ENCODE measurements at places on chromosomes 11 and 22.

DNA sequence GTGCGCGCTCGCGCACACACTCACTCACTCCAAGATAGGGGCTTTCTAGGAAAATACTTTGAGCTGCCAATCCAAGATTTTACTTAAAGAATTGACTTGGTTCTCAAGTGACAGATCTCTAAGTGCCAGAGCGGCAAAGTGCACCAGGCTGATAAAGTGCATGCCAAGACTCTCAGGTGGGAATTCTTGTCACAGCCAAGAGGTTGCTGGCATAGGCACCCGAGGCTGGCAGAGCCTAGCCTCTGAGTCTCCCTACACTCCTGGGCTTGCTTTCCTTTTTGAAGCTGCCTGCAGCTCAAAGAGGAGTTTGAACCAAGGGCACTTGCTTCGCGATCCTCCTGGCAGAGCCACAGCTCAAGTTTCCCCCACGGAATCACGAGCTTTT lies 2.5 kb upstream of the ADM start:
- DNase-seq = no peak

GRCh38 chr11:31262761-31263160 lies 106.8 kb downstream of the DCDC1 start:
- DNase-seq = no peak

DNA sequence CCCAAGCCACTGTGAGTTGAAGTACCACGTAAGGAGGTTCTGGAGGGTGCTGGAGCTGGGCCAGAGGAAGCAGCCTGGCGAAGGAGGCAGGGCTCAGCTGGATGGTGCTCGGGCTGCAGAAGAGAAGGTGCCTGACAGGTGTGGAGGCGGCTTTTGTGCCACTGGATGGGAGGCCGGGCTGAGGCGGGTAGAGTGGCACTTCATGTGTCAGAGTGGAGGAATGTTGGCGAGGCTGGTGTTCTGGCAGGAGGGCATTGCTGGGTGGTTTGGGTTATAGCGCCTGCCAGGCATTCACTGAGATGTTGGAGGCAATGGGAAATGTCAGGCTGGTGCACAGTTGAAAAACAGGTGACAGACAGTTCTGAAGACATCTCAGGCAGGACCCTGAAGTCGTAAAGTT lies 24.2 kb downstream of the UBE2L3 start:
- DNase-seq = no peak

- no peak for DNase-seq
These were observed 651 bp downstream of the CRYAB start for GRCh38 chr11:111910676-111911562.

DNA sequence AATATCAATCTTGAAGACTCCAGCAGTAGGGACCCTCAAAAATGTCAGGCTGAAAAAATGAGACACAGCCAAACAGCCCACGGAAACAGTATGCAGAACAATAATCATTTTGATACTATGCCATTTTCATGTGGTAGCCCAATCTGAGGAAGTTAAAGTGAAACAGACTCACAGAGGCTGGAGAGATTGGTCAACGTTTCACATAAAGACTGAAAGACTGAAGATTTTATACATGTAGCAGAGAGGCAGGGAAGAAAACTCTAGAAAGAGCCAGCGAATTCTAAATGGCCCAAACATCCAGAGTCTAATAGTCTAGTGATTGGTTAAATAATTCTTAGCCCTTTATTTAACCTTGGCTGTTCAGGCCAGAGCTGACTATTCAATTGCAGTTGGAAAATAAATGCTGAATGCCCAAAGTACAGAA lies 49.4 kb downstream of the MAML2 start:
- DNase-seq = peak; percentile 46

- no peak for DNase-seq
These were observed 243.5 kb upstream of the NARS2 start for GRCh38 chr11:78818201-78818600.

GRCh38 chr11:34256626-34257025 lies 101.2 kb downstream of the ABTB2 start:
- no peak for DNase-seq

DNA sequence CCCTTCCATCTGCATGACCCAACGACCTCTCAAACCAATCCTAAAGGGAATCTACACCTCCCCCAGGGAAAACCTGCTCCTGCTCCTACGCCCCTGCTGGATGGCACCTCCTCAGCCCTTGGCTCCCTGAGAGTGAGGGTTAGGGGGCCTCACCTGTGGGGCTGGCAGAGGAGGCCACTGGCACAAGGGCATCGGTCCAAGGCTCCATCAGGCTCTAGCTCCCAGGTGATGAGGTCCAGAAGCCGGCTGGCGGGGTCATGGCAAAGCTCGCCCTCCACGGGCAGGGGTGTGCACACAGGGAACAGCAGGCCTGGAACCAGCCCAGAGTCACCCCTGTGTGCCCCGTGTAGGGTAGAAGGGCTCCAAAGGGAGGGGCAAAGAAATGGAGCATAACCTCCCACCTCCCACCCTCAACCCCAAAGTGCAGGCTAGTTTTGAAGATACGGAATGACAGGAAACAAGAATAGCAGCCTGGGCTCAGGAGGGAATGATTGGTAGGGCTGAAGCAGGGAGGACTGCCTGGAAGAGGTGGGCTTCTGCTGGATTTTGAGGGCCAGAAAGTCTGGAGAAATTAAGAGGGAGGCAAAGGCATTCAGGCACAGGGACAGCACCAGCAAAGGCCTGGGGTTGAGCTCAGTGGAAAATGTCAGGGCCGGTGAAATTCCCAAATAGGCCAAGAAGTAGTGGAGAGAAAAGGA lies 42.6 kb downstream of the DKK3 start:
- DNase-seq = no peak

- DNase-seq = no peak
These were observed 561.8 kb upstream of the CADM1 start for GRCh38 chr11:116065986-116066385.

DNA sequence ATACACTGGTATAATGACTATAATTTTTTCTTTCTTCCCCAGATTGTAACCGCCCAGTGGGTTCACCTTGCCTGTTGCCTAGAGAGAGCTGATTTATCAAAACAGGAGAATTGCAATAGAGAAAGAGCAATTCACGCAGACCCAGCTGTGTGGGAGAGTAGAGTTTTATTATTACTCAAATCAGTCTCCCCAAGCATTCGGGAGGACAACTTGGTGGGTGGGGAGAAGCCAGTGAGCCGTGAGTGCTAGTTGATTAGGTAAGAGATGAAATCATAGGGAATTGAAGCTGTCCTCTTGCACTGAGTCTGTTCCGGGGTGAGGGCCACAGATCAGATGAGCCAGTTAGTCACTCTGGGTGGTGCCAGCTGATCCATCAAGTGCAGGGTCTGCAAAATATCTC lies 73.2 kb downstream of the SLC35F2 start:
- DNase-seq = peak; percentile 77

- DNase-seq = no peak
These were observed 26.8 kb downstream of the CLMP start for GRCh38 chr11:123168241-123168640.

GRCh38 chr22:38204784-38205183 lies 3.0 kb downstream of the MAFF start:
- peak; percentile 25 for DNase-seq

DNA sequence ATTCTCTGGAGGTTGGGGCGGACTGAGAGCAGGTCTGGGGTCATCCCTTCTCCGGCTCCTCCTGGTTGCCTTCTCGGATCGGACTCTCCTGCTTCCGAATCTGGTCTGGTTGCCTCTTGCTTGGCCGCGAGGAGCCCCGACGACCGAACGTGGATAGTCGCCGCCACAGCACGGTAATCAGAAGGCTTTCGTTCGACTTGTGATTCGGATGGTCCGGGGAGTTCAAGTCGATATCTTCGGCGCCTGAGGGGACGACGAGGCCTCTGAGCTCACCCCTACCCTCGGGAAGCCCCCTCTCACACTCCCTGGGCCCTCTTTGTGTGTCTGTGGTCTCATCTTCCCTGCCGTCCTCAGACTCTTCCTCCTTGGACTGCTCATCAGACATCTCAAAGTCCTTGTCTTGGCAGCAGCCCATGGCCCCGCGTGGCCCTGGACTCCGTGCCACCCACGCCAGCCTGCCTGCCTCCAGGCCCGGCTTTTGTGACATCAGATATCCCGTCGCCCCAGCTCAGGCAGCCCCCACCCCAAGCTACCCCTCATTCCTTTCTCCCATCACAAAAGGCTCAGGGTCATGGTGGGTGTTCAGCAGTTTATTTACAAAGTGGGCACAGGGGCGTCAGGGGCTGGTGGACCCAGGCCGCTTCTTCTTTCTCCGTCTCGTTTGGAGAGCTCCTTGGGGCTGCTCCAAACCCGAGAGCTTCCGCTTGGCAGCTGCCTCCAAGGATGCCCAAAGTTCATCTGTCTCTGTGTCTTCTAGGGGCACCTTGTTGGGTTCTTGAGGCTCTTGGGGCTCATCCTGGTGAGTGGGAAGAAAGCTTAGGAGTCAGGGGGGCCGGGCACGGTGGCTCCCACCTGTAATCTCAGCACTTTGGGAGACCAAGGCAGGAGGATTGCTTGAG lies at the start of gene TEX54:
TEX54 (minus strand) TSS at position 506 of the 899 bp plus-strand sequence.
- DNase-seq = no peak

GRCh38 chr22:30073743-30074142 lies 6.5 kb upstream of the HORMAD2 start:
- DNase-seq = no peak
